ENCODE measurements at places on chromosomes 2 and 18.

DNA sequence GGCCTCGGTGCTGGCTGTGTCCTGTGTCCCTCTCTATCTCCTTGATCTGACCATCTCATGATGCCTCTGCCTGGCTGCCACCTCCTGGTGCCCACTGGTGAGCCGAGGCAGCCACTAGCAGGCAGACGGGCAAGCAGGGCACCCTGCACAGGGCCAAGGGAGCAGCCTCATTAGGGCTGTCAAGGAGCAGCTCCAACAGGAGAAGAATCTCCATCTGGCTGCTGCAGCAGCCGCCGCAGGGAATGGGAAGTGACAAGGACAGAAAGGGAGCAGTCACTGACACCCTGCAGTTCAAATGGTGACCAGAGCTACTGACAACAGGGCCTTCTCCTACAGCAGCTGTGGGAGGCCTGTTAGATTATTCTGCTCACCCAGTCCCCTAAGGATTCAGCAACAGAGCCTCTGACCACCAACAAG is 32.6 kb downstream of the ALPK2 start:
- no peak for DNase-seq

- no peak for DNase-seq
Observed at GRCh38 chr2:188314314-188315054, 22.8 kb downstream of the GULP1 start.

- DNase-seq: no peak
Observed at GRCh38 chr2:137892739-137893138, 71.5 kb upstream of the HNMT start.

DNA sequence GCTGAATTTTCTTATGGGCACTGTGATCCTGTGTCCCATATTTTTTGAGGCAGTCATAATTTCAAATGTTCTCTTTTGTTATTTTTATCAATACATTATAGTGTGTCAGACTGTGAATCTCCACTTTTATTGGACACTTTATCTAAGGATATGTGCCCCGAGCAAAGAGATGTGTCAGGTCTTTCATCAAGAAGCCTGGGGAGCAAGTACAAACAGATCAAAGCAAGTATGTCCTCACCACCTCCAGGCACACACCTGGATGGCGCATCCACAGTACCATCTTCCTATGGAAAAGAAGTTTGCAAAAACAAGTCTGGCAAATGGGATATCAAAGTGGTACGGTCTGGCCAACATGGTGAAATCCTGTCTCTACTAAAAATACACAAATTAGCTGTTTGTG is 81.0 kb upstream of the ZNF236 start:
- no peak for DNase-seq

- no peak for DNase-seq
Observed at GRCh38 chr2:217775920-217776503, 226.8 kb downstream of the TNS1 start.

Data from NCI-H187 (cell line).